Head of caudate nucleus (tissue), 42 donors: ENCODE measurements at places on chromosomes 6 and 20.

DNA sequence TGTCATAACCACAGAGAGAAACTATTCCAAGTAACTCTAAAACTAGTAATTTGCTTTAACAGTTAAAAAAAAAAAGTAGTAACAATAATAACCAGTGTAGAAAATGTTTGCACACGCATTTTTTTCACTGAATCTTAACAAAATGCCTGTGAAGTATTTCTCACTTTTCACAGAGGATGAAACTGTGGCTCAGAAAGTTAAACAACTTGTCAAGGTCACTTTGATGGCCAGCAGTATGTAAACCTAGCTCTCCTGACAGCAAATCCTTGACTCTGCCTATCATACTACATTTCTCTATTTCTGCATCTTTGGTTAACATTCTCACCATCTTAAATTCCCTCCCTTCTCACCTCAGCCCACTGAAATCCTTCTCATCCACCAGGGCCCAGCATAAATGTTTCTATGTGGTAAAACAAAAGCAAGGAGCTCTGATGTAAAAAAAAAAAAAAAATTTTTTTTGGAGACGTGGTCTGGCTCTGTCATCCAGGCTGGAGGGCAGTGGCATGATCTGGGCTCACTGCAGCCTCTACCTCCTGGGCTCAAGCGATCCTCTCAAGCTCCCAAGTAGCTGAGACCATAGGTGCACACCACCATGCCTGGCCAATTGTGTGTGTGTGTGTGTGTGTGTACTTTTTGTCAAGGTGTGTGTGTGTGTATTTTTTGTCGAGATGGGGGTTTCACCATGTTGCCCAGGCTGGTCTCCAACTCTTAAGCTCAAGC is 26.1 kb upstream of the ZC3H12D start:
- DNase-seq, result no peak

GRCh38 chr6:113292646-113293422 is 564.3 kb upstream of the MARCKS start:
- no peak for DNase-seq

DNA sequence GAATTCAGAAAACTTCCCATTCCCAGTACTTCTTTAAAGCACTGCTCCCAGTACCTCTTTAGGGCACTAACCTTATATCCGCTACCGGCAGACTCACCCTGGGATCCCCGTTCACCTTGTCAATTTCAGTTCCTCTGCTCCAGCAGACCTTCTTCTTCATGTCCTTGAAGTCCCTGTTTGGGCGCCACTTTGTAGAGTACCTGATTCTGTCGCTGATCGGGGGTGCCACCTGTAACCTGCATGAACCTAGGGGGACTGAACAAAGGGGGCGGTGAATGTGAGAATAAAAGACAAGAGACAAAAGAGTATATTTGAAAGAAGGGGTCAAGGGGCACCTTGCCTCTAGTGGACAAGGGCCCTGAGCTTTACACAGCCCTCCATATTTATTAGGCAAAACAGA is 4.9 kb upstream of the GINS1 start:
- DNase-seq, result no peak

GRCh38 chr6:13349811-13350506 is 21.6 kb upstream of the TBC1D7 start:
- no peak for DNase-seq

DNA sequence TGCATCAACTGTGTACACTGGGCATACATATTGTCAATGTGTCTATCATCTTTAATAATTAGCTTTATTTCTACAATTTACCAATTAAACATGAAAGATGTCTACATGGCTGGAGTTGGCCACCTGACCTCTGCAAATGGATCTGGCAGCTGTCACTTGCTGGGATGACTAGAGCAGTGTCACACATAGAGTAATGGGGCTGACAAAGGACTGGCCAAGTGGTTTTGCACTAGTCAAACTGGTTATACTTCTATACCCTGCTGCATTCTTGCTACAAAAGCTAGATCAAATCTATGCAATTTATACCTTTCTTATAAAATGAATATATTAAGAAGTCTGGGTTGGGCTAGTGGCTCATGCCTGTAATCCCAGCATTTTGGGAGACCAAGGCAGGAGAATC is 99.3 kb downstream of the SESN1 start:
- no peak for DNase-seq

GRCh38 chr6:84449220-84449619 is 221.8 kb upstream of the CEP162 start:
- no peak for DNase-seq

DNA sequence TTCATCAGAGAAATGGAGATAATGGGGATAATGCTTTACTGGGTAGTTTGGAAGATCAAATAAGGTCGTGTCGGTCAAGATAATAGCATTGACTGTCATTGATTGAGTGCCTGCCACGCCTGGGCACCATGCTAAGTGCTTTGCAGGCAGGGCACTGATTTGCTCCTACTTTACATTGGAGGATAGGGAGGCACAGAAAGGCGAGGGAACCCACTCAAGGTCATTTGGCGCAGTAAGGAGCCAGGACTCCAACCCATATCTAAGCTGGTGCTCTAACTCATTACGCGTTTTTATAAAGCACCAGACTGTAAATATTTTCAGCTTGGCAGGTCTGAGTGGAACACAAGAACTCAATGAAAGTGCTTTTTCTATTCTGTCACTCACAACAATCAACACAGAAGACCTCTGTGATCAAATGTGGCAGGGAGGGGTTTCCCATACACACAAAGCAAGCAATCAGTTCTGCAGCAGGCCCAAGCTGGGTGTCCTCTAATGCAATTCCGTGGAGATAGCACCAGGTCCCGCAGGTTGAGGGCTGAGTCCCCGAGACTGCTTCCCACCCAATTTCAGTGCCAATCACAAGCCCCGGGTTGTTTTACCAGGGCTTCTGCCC is 373.6 kb downstream of the CDH26 start:
- DNase-seq, result peak; percentile 52

GRCh38 chr6:137754866-137755265 is 112.2 kb upstream of the TNFAIP3 start:
- DNase-seq, result no peak

DNA sequence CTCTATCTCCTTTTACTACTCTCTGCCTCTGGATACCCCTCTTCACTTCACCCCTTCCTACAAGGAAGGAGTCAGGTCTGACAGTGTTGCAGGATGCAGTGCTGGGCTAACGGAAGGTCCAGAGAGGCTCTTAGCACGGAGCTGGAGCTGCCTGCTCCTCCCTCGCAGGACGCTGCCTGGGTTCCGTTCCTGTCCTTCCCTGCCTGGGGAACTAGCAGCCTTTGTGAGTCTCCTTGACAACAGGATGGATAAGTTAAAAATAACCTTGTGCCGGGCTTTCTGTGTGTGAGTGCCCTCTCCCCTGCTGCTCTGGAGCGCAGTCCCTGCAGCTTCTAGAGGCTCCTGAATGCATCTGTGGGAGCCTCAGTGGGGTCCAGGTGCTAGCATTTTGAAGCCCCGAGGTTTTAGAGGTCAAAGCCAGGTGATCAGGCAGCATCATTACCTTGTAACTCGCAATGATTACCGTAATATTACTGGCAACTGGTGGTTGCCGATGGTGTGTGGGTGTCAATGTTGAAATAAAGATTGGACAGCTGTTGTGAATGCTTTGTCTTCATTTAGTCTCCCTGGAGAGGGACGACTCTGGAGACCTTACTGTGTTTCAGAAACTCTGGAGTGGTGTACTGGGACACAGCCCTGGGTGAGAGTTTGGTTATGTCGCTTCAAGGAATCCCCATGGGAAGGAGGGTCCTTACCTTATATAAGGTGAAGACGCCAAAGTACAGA is 44.4 kb downstream of the CDS2 start:
- DNase-seq, result peak; percentile 35

DNA sequence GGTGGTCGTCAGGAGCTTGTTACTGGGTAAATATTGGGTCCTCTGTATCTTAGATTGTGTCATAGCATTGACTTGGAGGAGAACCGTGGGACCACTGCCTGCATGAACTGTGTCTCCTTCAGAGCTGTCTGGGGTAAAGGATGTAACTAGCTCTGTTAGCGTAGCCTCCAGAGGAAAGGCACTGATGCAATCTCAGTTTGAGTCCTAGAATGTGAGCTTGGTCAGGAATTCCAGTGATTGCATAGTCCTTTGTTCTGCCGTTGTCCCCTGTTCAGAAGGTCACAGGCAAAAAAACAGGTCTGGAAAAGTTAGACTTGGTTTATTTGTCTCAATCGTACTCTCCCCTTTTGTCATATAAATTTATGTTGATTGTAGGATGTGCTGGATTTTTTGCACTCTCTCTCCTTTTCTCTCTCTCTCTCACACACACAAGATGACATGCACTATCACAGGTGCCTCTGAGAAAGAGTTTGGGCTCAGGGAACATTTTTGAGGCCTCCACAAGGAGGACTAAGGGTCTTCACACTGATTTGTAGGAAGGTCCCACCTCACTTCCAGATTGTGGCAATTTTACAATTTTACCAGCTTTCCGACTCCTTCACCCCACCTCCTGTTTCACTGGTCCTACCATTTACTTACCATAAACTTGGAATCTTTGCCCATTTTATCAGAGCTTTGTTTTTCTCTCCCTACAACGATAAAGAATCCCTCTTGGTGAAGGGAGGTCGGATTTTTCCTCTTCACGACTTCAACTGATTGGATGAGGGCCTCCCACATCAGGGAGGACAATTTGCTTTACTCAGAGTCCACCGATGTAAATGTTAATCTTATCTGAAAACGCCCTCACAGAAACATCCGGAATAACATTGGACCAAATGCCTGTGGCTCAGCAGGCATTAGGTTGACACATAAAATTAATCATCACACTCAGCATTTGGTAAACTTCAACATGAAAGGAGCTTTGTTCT is 7.0 kb upstream of the DACT2 start:
- no peak for DNase-seq

- DNase-seq, result no peak
Observed at GRCh38 chr20:50709636-50709973, 18.3 kb upstream of the RIPOR3 start.

- DNase-seq, result no peak
Observed at GRCh38 chr6:56528412-56528841, 114.3 kb downstream of the DST start.

DNA sequence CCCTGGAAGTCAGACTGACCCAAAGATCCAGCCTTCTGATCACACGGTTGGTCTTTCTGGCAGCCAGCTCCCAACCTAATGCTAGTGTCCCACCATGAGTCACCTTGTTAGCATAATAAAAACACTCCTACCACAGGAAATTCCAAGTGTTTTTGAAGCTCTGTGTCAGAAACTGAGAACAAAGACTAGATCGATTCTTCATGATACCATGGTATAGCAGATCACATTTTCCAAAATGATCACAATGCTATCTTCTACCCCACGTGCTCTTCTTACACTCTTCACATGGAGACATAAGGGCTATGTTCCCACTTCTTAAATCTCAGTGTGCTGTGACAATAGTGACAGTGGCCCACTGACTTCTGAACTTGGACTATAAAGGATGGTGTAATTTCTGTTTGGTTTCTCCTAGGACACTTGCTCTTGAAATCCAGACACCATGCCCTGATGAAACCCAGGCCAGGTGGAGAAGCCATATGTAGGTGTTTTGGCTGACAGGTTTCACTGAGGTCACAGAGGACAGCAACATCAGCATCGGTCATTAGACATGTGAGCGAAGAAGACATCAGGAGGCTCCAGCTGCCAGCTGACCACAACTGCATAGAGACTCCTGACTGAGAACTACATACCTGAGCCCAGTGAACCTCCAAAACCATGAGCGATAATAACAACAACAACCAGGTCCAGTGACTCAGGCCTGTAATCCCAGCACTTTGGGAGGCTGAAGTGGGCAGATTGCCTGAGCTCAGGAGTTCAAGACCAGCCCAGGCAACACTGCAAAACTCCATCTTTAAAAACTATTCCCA is 57.5 kb downstream of the MKKS start:
- DNase-seq, result no peak

DNA sequence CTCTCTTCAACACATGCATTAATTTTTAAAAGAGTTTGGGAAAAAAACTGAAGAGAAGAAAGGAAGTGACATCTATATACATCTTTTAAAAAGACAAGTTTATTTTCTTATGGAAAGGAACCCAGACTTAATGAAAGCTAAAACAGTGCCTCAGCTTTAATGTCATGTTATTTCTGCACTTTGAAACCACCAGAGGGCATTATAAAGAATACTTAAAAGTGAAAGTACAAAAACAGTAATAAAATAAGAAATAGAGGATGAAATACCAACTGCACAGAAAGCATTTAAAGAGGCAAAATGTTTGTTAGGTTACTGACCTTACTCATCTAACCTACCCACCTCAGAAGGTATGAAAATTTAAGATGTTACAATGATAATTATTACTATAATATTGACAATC is 98.8 kb downstream of the HUS1B start:
- no peak for DNase-seq

- DNase-seq, result peak; percentile 87
Observed at GRCh38 chr20:19835533-19836222, 77.6 kb downstream of the RIN2 start.

DNA sequence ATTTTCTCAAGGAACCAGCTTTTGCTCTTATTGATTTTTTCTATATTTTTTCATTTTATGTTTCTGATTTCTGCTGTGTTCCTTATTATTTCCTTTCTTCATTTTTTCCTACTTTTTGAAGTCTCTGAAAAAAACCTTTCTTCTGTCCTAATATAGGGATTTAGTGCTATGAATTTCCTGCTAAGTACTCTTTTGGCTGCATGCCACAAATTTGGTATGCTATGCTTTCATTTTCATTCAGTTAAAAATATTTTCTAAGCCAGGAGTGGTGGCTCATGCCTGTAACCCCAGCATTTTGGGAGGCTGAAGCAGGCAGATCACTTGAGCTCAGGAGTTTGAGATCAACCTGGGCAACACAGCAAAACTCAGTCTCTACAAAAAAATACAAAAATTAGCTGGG is 30.6 kb downstream of the SIRPD start:
- no peak for DNase-seq

- DNase-seq, result no peak
Observed at GRCh38 chr6:77466451-77467437, 3.5 kb upstream of the HTR1B start.

- no peak for DNase-seq
Observed at GRCh38 chr6:149319422-149319821, 1.9 kb downstream of the TAB2 start.

- peak; percentile 25 for DNase-seq
Observed at GRCh38 chr20:13995841-13996240, 525 bp downstream of the MACROD2 start.

GRCh38 chr20:9926476-9926875 is 87.6 kb upstream of the PAK5 start:
- no peak for DNase-seq

DNA sequence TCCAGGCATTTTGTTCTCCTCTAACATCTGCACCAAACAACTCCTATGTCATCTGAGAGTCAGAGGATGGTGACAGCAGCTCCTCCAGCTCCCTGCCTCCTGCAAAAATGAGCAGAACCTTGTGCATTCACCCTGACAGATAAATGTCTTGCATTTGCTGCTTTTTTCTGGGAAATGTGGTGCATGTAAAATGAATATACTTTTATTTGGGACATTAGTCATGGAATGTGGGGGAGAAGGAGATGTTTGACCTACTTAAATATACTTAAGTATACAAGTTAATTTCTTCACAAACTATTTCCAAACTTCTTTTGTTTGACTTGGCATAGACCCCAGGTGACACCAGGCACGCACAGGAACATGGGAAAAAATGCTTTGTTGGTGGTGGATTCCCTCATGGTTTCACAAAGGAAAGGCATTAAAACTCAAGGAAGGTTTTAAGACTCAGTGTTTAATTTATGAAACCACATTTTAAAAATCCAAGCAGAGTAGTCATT is 181.8 kb upstream of the MCHR2 start:
- DNase-seq, result peak; percentile 69

- no peak for DNase-seq
Observed at GRCh38 chr6:42831237-42831636, 48.2 kb upstream of the RPL7L1 start.

- no peak for DNase-seq
Observed at GRCh38 chr6:114346451-114346850, 3.6 kb upstream of the HS3ST5 start.

- no peak for DNase-seq
Observed at GRCh38 chr6:52598824-52599190, 21.9 kb upstream of the TRAM2 start.
